ENCODE measurements at places on chromosomes 3 and 15.
A peak's percentile ranks its signal among the peaks of the same experiment; 100 is the strongest.

- DNase-seq = no peak
These were observed 647.1 kb upstream of the KCNMB2 start for GRCh38 chr3:177889161-177889560.

DNA sequence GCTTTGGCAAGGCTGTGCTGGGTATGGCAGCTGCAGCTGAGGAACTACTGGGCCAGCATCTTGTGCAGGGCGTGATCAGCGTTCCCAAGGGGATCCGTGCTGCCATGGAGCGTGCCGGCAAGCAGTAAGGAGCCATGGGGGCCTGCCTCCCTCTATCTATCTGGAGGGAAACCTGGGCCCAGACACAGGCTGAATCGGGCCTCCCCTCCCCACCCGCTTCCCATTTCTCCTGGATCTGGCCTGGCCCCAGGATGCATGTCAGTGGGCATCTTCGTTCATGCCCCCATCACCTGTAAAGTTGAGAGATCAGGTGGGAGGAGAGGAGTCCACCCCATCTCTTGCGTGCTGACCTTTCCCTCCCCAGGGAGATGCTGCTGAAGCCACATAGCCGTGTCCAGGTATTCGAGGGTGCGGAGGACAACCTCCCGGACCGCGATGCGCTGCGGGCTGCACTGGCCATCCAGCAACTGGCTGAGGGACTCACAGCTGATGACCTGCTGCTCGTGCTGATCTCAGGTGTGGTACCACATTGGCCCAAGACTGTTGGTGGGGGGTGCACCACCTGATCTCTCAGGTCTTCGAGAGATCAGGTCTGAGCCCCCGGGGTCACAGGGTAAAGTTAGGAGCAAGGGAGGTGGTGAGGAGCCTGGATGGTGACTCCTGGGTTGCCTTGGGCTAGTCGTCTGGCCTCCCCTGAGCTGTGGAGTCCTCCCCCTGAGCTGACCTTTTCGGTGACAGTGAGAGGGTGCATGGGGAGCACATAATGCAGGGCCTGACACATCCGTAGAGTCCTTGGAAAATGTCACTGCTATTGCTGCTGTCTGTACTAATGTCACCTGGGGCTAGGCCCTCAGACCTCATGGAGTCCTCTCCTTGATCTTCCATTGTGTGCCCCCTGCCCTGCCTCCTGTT lies 3.2 kb downstream of the GLYCTK start:
- DNase-seq = no peak

- no peak for DNase-seq
These were observed 2.2 kb upstream of the MUC20 start for GRCh38 chr3:195718477-195718984.

- DNase-seq = no peak
These were observed 6.3 kb downstream of the EPHB1 start for GRCh38 chr3:134801204-134801958.

DNA sequence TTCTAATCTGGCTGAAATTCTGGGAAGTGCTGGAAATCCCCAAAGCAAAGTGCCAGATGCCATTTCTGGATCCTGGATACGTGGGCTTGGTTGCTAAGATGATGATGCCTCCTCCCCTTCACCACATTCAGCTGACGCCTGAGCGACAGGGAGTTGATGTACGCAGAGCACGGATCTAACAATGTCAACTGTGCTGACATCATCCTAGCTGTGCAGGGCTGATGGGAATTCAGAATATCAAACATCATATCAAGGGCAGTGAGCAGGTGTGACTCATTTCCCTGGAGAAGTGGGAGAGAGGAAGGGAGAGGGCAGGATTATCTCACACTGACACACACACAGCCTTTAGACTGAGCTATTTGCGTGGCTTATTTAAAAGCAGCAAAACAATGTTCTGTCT lies 92.6 kb upstream of the ZBTB20 start:
- peak; percentile 80 for DNase-seq

DNA sequence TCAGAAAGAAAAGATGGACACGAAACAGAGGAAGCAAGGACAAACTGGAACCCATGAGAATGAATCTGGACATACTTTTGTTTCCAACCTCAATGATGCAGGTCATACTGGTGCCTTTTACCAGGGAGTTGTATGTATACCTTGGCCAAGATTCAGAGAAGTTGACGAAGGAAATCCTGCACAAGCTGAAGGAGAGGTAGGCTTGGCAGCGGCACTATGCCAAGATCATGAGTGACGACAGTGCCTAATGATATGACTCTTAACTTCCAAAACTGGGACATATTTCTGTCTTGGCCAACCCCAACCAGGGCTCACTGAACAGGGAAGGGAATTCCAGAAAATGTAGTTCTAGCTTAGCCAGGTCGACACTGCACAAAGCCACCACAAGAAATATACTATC lies 149.2 kb upstream of the SLCO3A1 start:
- DNase-seq = no peak

DNA sequence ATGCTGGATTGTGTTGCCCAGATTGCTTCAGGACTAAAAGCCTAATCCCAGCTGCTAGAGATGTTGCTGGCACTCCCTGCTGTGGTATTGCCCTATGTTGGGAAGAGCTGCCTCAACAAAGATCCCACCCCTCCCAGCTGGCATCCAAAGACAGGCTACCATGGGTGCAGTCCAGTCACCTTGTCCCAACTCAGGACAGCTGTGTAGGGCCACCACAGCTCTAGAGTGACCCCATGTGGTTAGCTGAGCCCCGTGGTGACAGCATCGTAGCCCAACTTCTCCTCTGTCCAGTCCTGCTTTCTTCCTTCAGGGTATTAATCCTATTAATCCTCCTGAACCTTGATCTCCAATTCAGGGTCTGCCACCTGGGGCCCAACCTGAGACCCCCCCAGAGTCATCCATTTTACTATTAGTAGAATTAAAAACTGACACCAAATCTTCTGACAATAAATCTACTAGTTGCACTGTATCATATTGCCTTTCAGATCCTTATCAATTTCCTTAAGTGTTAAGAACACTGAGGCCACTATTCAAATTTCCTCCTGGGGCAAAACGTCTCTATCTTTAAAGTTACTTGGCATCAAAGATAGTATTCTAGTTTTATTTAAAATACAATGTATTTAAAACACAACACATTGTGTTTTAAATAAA lies 83.5 kb downstream of the AQP9 start:
- no peak for DNase-seq

- no peak for DNase-seq
These were observed 39.6 kb downstream of the KLF13 start for GRCh38 chr15:31366169-31366734.

- no peak for DNase-seq
These were observed 71.2 kb downstream of the CHDH start for GRCh38 chr3:53775018-53775417.

- no peak for DNase-seq
These were observed 666.0 kb upstream of the NR2F2 start for GRCh38 chr15:95664450-95664849.

- no peak for DNase-seq
These were observed 3.9 kb downstream of the TMED3 start for GRCh38 chr15:79314811-79315210.

- DNase-seq = no peak
These were observed 24.5 kb downstream of the IQGAP1 start for GRCh38 chr15:90412356-90413194.

- DNase-seq = no peak
These were observed 89.2 kb downstream of the TMEM108 start for GRCh38 chr3:133127381-133127780.

- no peak for DNase-seq
These were observed 7.8 kb downstream of the LRCH3 start for GRCh38 chr3:197798863-197799262.

GRCh38 chr15:81265944-81266775 lies 57.8 kb downstream of the STARD5 start:
- DNase-seq = peak; percentile 61

- no peak for DNase-seq
These were observed 8.9 kb upstream of the PCOLCE2 start for GRCh38 chr3:142897807-142898206.

GRCh38 chr3:184239221-184239620 lies 9.5 kb downstream of the ALG3 start:
- no peak for DNase-seq

- DNase-seq = peak; percentile 62
These were observed 1.1 kb upstream of the SPTBN5 start for GRCh38 chr15:41894791-41895463.

DNA sequence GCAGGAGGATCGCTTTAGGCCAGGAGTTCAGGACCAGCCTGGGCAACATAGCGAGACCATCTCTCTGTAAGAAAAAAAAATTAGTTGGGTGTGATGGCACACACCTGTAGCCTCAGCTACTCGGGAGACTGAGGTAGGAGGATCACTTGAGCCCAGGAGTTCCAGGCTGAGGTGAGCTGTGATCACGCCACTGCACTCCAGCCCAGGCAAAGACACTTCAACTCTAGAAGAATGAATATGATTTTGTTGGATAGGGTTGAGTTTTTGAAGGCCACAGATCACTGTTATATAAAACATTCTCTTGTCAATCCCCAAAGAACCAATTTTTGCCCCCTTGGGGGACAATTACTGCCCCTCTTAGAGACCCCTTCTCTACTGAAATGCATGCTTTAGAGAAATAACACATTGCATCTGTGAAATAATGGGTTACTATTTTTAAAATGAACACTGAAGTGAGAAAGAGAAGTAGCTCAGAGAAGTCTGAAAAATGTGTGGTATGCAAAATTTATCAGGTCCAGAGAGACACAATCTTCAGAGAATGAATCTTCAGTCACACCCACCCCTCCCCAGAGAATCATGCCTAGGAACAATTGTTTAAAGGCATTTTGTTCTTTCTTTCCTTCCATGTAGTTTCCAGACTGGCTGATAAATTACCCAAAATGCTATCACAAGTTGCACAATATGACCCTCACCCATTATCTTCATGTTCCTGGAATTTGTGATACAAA lies 42.7 kb downstream of the METTL6 start:
- DNase-seq = no peak

DNA sequence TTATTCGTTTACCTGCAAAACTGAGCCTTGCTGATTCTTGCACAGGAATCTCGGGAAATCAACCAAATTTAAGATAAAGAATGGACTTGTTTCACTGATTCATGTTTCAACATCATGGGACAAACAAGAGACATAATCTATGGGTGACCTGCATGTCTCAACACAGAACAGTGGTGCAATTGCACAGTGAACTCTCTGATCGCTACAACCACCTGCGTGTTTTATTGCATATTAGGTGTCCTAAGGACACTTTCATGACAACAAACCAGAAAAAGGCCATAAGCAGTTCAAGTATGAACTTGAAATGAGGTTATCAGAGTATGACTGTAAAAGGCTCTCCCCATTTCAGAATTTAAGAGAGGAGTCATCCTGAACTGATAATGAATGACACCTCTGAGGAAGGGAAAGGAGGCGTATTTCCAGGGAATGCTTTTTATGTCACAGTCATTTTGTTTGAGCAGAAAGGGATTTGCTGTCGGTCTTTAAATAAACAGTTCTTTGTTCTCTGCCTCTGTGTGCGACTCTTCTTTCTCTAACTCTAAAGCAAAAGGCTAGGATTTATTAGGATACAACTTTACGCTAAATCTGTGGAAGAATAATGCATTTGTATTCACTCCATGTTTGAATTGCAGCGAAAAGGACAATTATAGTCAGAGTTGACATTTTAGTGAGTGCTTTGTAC lies 167.2 kb downstream of the RBMS3 start:
- DNase-seq = no peak

GRCh38 chr3:69490971-69491370 lies 105.1 kb upstream of the FRMD4B start:
- no peak for DNase-seq

DNA sequence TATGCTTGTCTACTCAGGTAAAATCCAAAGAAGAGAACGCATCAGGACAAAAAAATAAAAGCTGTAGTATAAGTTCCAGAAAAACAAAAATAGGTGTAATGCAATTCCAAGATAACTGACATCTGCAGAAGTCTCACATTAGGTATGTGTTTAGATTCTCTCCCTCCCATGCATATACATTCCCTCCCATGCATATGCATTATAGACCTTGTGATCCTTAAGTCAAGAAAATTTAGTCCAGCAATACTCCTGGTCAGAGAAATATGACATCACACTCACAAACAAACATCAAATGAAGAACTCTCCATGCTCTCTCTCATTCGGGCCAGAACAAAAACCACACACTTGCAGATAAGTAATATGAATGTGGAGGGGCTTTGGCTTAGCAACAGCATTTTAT lies 25.3 kb upstream of the STRIT1 start:
- no peak for DNase-seq

All from NCI-H1092 treated with DMSO at 0.1 percent for 48 hours (cell line).